Epithelial cell of proximal tubule (primary cell): ENCODE measurements at places on chromosomes 5 and 9. TPM values are rescaled to one million over a fixed set of nuclear protein-coding genes. Genes with fewer than 3 reads are reported as not detected.
A peak's percentile ranks its signal among the peaks of the same experiment; 100 is the strongest.

DNA sequence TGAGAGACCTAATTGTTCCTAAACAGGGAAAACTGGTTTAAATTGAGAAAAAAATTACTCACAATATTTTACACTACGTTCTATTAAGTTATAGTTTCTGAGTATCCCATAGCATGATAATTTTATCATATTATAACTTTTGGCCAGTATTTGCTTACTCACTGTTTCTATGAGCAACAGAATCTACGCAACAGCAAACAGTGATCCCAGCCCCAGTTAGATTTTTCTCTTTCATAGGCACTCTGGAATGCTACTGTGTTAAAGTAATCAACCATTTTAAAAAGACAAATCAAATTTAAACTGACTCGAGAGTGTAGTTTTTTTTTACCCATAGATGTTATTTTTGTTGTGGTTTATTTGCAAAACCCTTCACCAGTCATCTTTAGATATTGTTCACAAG lies 107.2 kb downstream of the XRCC4 start:
- DNase-seq = no peak

GRCh38 chr5:112693301-112693700 lies 44.4 kb upstream of the APC start:
- no peak for DNase-seq

GRCh38 chr9:131524665-131525315 lies 6.3 kb downstream of the UCK1 start:
- DNase-seq = no peak

DNA sequence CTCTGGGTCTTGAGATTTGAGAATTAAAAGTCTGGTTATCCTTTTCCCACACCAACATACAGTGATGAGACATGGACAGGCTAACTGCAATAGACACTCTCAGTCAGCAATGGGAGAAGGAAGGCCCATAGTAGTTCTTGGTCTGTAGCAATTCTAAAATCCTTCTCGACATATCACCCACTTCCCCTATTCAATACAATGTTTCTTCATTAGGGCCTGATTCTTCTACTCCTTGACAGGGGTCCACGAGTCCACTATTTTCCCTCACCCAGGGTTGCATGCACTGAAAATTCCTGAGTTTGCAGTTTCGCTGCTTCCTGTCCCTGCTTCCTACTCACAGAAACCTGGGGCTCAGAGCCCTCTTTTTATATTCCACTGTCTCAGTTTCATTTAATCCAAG lies 402.8 kb downstream of the MAT2B start:
- no peak for DNase-seq

DNA sequence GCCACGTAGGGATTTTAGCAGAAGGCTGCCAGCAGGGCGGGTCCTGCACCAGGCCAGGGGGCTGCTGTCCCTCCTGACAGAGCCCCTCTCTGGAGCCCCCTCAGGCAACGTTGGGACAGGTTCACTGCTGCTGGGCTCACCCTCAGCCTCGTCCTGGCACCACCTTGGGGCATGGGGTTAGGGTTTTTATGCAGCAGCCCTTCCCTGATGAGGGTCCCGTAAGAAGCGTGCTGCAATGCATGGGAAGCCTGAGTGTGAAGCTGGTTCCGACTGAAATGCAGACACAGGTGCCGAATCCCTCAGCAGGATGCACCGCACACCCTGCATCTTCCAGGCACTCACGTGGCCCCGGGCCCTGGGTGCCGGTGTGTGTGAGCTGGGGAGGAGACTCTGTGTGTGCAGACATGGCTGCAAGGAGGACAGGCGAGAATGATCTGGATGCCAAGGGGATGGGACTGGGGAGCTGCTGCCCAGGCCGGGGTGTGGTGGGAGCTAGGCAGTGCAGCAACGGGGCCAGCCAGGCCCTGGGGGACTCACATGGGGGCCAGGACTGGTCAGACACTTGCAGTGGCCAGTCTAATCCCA lies 27.1 kb downstream of the ZDHHC11B start:
- DNase-seq = no peak

DNA sequence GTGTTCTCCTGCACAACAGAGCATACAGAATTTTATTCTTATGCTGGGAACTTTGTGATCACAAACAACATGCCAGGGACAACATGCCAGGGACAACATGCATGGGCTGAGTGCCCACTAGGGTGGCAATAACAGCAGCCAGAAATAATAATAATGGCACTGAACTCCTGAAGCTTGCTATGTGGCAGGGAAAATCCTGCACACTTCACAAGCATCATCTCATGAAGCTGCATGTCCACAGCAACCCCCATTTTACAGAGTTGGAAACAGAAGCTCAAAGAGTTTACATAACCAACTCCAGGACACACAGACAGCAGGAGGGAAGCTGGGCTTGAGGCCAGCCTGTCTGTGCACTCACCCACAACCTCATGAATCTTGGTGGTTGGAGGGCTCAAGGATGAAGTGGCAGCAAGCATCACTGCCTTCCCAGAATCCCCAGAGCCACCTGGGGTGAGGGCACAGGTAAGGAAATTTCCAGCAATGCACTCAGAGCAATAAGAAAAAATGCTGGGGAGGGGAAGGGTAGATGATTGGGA lies 111.4 kb downstream of the GABBR2 start:
- no peak for DNase-seq

DNA sequence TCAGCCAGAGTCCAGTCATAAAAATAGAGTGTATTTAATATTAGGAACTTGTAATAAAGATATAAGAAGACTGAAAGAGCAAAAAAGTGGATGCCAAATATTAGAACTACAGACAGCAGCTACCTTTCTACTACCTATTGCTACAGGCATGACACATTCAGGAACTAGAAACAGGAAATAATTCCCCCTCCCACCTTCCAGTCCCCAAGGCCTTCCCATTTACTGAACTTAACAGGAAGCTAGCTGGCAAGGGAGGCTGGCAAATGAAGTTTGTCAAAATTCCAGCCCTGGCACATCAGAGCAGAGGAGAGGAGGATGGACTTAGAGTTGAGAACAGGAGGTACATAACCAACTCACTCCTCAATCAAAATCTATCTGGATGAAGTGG lies 50.2 kb upstream of the RIC1 start:
- DNase-seq = no peak

DNA sequence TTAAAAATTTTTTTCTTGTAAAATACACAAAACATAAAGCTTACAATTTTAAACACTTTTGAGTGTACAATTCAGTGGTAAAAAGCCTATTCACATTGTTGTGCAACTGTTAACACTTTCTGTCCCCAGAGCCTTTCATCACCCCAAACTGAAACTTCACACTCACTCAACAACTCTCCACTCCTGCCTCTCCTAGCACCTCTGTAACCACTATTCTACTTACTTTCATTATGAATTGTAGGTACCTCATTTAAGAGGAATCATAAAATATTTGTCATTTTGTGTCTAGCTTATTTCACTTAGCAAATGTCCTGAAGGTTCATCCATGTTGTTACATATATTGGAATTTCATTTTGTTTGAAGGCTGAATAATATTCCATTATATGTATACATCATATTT lies 4.3 kb upstream of the ZNF510 start:
- DNase-seq = no peak

GRCh38 chr5:62779010-62779422 lies 200.4 kb downstream of the LRRC70 start:
- DNase-seq = peak; percentile 12

GRCh38 chr9:127595611-127596010 lies 16.5 kb upstream of the STXBP1 start:
- DNase-seq = no peak

DNA sequence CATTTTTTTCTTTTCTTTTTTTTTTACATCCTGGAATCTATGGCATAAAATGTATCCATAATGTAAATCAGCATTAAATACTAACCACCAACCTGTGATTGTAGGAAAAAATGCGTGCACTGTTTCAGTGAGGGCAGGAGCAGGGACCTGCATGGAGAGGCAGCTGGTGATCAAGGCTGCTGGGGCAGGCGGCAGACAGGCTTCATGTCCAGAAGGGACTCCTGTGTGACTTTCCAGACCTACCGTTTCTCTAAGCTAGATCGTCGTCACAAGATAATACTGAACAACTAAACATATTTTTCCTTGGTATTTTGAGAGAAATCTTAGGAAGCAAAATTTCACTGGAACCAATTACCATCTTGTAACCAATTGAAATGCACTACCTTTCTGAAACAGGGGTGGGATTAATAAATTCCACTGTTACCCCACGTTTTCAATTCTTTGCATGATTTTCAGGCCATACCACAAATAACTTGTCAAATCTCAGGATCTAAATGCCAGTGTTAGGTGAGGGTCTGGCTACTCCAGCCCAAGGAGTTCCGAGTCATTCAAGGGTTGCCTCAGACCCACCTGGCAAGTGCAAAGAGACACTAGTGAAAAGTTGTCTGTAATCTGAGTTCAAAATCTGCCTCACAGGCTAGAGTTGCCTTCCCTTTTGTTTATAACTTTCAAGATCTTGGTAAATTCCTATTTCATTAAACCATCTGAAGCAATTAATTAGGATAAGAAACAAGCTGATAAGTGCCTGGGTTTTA lies 198.2 kb downstream of the SEMA5A start:
- DNase-seq = no peak

DNA sequence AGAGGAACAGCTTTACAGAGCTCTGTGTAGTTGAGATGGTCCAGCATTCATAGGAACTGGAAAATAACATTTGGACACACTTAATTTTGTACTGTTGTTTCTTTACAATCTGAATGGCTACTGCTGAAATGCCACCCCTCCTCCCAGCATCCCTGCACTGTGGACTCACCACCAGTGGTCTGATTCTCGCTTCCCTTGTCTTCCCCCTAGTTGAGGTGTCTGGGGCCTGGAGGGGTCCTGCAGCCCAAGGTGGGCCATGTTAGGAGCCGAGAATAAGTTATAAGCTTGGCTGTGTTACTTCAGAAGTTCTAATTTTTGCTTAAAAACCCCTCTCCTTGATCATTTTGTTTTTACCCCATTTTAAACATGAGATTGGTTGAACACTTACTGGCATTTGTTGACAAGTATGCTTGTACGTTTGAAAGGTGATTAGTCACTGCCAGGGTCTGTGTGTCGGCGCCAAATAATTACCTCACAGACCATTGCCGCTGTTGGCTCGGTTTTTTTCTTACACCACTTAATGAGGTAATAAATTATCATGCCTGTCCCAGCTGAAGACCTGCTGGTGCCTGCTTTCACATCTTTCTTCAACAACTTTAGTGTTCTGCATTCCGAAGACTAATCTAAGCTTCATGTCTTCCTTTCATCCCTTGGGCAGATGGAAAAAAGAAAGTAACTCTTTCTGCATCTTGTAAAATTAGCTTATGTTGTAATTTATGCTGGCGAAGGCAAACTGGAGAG lies 65.8 kb downstream of the MCCC2 start:
- DNase-seq = no peak

DNA sequence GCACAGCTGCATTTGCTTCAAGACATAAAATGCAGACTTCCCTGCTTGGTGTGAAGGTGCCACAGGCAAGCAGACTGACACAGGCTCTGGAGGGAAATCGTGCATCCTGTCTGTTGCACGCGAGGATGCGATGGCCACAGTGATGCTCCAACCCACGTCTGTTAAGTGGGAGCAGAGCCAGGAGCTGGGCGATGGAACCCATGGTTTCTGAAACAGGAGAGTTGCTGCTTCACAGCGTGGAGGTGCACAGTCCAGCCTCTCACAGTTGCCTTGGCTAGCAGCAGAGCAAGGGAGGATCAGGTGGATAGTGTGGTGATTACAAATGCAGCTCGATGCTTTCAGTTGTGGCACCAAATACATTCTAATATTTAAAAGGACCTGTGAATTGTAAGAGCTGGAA lies 108.8 kb downstream of the TENT4A start:
- no peak for DNase-seq

DNA sequence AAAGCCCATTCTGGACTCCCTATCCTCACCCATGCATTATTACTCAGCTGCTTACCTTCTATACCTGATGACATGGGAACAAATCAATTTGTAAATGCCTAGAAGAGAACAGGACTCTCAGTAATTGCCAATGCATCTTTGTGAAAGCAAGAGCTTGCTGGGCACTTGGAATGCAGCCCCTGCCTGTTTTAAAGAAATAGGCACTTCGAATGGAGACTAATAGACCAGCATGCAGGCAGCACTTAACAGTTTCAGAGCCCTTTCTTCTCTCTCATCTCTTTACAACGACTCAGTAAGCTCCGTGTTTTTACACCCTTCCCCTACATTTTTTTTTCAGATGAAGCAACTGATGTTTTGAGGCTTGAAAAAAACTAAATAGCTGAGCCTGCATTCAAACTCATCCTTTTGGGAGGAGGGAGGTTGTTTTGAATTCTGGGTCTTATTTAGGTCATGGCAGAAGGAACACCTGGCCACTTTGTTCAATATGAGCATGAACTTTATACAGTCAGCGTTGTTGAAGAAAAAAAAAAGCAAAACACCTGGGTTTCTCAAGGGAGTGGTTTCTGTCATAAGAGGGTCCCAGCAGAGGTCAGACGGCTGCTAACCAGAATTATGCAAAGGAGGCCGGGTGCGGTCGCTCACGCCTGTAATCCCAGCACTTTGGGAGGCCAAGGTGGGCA lies 34.6 kb upstream of the WHRN start:
- no peak for DNase-seq

The SPATA31D4 gene
- total RNA-seq = not detected in 2 replicates

The SMARCA2 gene
- total RNA-seq = 30.4 and 31.6 TPM in 2 replicates

The DAB2 gene
- total RNA-seq = 13.2 and 16.6 TPM in 2 replicates

The KLF4 gene
- 7.4 and 13.1 TPM in 2 replicates for total RNA-seq

The NR5A1 gene
- not detected in 2 replicates for total RNA-seq

The RNF183 gene
- 3.9 TPM in 1 of 2 replicates, not detected in the other for total RNA-seq

The PDGFRB gene
- total RNA-seq = 2.2 and 4.6 TPM in 2 replicates
